NCI-H2107 (cell line): ENCODE measurements at places on chromosomes 6 and 20.

DNA sequence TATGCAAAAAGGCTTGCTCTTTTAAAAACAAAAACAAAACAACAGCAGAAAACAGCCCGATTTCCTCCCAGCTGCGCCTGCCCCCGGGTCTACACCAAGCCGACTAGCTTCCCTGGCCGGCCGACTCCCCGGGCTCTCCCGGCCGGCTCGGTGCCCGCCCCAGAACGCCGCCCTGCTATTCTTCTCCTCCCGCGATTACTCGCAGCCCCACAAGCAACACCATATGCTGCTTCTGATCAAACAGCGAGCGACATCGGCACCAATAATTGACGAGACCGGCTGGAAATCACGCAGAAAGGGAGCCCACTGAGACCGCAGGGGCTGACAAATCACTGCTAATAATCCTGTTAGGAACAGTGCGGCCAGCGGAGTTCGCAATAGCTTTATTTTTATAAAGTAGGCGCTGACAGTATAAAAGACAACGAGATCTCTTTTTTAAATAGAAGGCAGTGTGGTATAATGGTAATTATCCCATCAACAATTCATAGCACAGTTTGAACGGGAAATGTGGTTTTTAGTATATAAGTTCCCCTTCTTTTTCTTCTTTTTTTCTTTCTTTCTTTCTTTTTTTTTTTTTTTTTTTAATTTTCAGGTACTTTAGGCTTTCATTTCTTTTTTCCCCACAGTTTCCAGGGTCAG, 3.3 kb downstream of the SIM1 start:
- DNase-seq = no peak

GRCh38 chr20:25054096-25054820, 3.7 kb downstream of the ACSS1 start:
- DNase-seq = no peak

DNA sequence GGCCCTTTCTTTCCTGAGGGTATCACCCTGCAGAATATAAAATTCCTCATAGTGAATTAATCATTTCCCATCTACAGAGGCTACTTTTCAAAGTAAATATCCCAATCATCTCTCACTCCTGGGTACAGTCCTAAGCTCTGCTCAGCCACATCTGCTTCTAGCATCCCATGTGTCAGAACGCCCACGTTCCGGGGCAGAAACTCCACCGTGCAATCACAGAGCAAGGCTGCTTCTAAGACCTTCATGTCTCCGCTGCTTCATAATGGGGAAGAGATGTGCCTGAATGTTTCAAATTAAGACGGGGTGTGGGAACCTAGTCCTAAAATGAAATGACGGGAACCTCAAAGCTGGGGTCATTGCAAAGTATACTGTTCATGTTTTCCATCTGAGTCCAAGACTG, 208.8 kb upstream of the GMDS start:
- DNase-seq = no peak

DNA sequence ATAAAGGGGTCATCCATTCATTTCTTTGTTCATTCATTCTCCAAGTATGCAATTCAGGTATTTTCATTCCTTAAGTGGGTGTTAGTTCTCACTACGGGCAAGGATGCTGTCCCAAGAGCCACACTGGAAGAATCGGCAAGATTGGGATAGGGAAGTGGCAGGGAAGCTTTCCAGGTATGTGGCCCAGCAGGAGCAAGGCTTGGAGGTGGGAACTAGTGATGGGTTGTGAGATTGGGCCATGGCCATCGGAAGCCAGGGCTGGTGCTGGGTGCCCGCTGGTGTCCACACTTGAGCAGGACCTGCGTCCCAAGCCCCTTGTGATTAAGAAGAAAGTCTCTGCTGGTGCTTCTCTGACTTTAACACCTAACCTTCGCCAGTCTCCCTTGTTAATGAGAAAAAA, 15.1 kb downstream of the VSTM2L start:
- DNase-seq = no peak

DNA sequence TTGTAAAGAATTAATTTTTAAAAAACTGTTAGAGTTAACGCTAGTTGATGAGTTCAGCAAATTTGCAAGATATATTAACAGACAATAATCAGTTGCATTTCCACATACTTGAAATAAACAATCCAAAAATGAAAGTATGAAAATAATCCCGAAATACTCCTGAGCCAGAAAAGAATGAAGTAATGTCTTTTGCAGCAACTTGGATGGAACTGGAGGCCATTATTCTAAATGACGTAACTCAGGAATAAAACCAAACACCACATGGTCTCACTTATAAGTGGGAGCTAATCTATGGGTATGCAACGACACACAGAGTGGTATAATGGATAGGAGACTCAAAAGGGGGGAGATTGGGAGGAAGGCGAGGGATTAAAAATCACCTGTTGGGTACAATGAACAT, 872.9 kb upstream of the GJE1 start:
- no peak for DNase-seq

DNA sequence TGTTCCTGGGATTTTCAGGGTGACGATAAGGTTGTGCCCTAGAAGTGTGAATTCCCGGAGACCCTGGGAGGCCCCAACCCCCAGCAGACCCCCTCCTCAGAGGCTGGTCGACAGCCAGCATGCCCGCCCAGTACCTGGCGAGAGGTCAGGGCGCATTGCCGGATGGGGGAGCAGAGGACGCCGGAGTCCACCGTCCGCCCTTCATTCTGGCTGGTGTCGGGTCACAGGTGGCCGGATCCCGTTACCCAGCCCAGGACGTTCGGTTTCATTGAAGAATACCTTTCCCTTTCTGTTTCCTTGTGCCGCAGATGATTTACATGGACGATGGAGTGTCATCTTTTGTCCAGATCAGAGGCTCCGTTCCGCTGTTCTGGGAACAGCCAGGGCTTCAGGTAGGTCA, 61.3 kb downstream of the SYNJ2 start:
- no peak for DNase-seq

DNA sequence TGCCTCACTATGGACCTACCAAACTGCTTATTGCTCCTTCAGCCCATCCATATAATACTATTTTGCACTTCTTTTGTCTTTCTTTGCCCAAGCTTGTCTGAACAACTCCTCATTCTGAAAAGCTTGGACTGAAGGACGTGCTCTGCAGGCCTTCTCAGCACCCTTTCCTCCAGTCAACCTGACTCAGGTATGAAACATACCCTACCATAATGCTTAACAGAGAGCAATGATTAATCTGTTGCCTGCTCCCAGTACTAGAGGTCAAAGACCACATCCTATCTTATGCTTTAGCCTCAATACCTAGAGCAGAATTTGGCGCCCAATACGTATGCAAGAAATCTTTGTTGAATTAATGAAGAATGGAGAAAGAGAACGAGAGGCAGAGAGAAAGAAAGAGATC, 55.2 kb downstream of the ATXN1 start:
- no peak for DNase-seq
